ENCODE measurements at places on chromosomes 13 and 19.

DNA sequence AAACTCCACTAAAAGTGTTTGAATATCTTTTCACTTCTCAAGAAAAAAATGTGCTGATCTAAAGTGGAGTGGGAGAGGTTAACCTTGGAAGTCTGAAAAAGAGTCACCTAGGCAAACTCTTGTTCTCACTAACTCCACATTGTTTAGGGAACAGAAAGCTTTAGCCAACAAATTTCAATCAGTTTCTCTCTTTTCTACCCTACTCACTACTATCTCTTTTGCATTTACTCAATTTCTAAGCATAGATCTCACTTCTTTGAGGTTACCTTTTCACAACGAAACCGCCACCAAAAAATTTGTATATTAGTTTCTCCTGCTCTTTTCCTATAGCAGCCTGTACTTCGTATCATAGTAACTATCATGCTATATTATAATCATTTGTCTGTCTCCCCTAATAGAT, 6.3 kb downstream of the NHLRC3 start:
- no peak for DNase-seq

- no peak for DNase-seq
These were observed 13.7 kb upstream of the SERPINE3 start for GRCh38 chr13:51325837-51326236.

DNA sequence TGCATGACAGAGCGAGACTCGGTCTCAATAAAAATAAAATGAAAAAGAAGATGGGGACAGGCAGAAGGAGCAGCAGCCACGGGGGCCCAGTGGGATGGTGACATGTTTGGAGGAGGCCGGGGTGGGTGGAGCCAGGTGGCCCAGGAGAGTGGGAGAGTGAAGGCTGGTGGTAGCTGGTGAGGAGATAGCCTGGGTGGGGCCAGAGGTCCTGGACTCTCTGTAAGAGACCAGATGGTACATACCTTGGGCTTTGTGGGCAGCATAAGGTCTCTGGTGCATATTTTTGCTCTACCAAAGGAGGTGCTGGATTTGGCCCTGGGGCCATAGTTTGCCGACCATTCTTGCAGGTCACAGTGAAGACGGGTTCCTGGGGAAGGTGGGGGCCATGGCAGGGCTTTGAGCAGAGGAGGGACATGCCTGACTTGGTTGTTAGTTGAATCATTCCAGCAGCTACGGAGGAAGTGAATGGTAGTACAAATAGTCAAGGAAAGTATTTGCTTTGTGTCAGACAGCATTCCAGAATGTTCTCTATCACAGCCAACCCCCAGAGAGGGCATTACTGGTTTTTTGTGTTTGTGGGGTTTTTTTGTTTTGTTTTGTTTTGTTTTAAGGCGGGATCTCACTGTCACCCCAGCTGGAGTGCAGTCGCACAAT, 69.1 kb downstream of the ARHGEF18 start:
- DNase-seq, result peak; percentile 36

DNA sequence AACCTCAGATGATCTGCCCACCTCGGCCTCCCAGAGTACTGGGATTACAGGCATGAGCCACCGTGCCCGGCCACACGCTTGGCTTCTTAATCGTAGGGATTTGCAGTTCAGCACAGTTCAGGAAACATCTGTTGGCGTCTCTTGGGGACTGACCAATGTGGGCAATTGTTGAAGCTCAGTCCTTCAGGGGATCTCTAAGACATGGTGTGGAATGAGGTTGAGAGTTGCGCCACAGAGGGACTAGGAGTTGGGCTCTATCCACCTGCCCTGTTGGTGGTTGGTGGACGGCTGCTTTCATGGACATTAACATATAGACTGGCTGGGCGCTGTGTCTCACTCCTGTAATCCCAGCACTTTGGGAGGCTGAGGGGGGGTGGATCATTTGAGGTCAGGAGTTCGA, 37.3 kb upstream of the SIN3B start:
- no peak for DNase-seq

DNA sequence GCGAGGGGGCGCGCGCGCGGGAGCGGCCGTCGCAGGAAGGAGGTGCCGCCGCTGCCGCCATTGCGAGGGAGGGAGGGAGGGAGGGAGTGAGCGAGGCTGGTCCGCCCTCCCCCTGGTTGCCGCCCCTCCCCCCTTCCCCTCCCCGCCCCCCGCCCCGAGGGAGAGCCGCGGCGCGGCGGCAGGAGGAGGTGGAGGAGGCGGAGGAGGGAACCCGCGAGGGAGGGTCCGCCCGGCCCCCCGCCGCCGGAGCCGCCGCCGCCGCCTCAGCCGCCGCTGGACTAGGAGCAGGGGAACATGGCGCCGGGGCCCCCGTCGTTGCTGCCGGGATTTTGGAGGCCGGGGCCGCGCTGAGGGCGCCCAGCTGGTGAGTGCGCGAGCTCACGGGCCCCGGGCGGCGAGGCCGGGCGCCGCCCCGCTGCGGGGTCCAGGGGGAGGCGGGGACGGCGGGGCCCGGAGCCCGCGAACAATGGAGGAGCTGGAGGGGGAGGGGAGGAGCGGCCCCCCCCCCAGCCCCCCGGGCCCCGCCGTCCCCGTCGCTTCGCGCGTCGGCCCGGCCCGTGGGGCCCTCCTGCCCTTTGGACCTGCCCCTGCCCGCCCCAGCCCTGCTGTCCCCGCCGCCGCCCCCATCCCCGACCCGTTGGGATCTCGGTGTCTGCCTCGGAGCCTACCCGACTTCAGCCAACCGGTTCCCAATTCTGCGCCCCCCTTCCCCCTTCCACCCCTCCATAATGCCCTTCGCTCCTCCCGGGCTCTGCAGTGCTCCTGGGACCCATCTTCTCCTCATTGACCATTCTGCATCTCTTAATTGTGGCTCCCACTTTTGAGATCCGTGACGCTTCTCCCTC, at the start of gene ARHGAP35:
TSS of gene ARHGAP35 (plus strand) at position 152 of the 845 bp plus-strand sequence. CDS start 57,679 bp downstream, outside the sequence.
- DNase-seq, result peak; percentile 90

GRCh38 chr13:19172007-19172646, 9.5 kb downstream of the TUBA3C start:
- DNase-seq, result no peak

- no peak for DNase-seq
These were observed 385.5 kb downstream of the NDFIP2 start for GRCh38 chr13:79866436-79866835.

GRCh38 chr19:44735011-44735410, 13.5 kb upstream of the BCL3 start:
- no peak for DNase-seq

- no peak for DNase-seq
These were observed 15.3 kb upstream of the RAB8A start for GRCh38 chr19:16096280-16096855.

DNA sequence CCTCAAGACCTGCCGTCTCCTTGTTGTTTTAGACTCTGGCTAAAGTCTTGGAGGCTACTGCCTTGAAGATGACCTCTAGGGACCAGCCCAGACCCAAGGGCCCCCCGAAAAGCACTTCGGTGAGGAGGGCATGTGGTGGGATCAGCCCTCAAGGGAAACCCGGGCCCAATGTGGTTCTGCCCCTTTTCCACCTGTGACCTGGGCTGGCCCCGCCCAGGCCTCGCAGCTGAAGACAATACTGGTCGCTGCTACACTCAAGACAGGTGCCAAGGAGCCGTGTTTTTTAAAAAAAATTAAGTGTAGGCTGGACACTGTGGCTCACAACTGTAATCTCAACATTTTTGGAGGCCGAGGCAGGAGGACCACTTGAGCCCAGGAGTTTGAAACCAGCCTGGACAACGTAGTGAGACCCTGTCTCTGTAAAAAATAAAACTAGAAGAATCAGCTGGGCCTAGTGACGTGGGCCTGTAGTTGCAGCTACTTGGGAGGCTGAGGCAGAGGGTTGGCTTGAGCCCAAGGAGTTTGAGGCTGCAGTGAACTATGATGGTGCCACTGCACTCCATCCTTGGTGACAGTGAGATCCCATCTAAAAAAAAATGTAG, 903 bp downstream of the TLE6 start:
- no peak for DNase-seq

Data from AG08395 (cell line).